Stomach (tissue), 19 donors: ENCODE measurements at places on chromosomes 6 and 20. TPM values are rescaled to one million over a fixed set of nuclear protein-coding genes. Genes with fewer than 3 reads are reported as not detected.

DNA sequence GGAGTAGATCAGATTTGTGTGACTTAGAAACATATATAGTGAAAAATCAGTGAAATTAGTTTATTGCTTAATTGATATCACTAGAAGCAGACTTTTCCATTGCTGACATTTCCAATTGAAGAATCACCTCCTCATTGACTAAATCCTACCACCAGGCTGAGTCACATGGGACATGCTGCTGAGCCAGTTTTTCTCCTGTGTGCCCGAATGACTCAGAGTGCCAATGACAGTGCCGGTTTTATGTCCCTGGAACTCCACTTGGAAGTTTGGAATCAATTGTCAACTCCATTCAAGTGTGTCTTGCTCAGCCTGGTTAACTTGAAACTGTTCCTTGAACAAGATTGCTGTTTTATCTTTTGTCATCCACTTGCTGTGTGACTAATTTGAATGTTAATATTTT is 316.1 kb upstream of the PRDM1 start:
- no peak overlapping the region for H3K27ac ChIP-seq
- no peaks in the 10 kb centered on the region for H3K4me1 ChIP-seq
- DNase-seq: no peak
- no peaks in the 10 kb centered on the region for H3K36me3 ChIP-seq
- no peak overlapping the region for H3K4me3 ChIP-seq
- no peaks in the 10 kb centered on the region for H3K27me3 ChIP-seq

DNA sequence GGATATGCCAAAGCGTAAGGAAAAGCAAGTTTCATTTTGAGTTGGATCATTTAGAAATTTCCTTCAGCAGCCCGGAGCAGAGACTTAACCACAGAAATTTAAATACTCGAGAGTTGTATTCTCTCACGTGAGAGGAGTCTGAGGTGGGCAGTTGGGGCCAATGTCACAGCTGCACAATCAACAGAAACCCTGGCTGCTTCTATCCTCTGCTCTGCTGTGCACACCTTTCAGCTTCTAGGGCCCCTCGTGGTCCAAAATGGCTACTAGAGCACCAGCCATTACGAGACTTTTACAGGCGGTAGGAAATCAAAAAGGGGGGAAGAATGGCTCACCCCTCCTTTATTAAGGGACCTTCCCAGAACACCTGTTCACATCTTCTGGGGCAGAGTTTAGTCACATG is 153.9 kb downstream of the TAF4 start:
- H3K36me3 ChIP-seq: no peaks in the 10 kb centered on the region
- no peak overlapping the region for H3K27ac ChIP-seq
- no peaks in the 10 kb centered on the region for H3K4me1 ChIP-seq
- H3K4me3 ChIP-seq: no peak overlapping the region

- H3K4me1 ChIP-seq: peaks cover 11% of the 10 kb centered on the region
- H3K4me3 ChIP-seq: no peak overlapping the region
Measured at GRCh38 chr6:36335465-36336207, 1.1 kb downstream of the BNIP5 start.

DNA sequence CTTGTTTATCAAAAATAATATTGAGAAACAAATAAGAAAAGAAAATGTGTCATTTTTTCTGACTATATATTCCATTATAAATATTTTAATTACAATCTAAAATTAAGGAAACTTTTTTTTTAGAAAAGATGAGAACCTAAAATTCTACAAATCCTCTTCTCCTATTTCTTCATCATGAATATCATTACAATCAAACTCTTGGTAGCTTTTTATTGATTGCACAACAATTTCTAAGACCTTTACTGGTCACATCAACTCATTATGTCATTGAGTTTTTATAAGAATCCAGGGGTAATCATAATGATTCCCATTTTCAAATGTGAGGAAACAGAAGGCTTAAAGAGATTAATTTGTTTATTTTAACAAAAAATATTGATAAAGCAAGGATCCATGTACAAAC is 841.0 kb downstream of the FRK start:
- H3K27me3 ChIP-seq: no peaks in the 10 kb centered on the region
- H3K4me3 ChIP-seq: no peak overlapping the region
- no peaks in the 10 kb centered on the region for H3K4me1 ChIP-seq

DNA sequence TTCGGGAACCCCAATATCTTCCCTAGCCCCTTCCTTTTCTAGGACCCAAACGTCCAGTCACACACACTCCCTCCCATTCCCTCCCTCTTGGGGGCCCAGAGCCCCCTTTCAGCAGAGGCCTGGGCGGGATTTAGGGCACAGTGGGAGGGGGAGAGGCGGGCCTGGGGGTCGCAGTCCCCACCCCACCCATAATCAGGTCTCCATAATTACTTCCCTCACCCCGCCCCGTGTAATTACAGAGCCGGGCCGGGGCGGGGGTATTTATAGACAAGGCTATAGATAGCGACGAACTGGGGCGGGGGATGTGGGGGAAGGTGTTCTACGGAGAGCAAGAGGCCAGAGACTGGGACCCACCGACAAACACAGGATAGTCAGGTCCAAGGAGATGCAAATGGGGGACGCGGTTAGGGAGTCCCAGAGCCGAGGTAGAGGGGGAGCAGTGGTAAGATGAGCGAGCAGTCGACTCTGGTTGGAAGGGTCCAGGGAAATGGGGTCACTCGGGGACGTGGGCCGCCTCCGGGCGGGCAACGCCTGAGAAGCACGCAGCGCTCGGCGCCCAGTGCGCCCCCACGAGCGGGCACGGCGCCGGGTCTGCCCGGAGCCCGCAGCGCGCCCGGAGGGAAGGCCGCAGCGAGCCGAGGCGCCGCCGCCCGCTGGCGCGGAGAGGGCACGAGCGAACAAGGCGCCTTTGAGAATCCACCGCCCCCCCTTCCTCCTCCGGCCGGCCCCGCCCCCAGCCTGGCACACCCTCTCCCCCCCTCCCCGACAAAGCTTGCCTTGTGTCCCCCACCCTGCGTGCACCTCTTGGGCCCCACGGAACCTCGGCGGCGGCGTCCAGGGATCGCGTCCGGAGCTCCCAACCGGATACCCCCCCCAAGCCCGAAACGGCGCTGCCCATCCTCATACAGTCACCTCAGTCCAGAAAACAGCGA is 670 bp upstream of the COL11A2 start:
- H3K27ac ChIP-seq: peak overlapping the region; percentile 71
- peaks cover 34% of the 10 kb centered on the region for H3K36me3 ChIP-seq
- H3K4me1 ChIP-seq: peaks cover 23% of the 10 kb centered on the region

DNA sequence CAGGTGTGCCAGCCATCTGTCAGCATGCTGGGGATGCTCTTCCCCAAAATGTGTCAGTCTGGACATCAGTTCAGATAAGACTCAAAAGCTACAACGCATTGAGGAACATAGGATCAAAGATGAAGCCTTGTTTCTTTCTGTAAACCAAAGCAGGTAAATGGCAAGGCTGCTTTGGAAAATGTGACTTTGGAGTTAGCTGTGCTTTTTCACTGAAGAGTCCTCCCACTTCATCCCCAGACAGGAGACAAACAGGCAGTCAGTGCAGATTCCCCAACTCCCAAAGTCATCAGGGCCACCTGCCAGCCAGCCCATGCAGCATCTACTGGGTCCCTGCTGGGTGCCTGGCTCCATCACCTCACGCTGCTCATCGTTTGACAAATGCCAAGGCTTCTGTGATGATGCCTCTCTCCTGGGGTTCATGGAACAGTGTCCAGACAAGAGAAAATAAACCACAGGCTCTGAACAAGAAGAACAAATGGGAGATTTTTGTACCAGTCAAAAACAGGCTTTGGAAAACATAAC is 205.0 kb upstream of the BTBD3 start:
- H3K27ac ChIP-seq: no peak overlapping the region
- no peaks in the 10 kb centered on the region for H3K36me3 ChIP-seq
- no peak overlapping the region for H3K4me3 ChIP-seq
- DNase-seq: no peak
- H3K27me3 ChIP-seq: no peaks in the 10 kb centered on the region

- H3K27ac ChIP-seq: no peak overlapping the region
- H3K4me3 ChIP-seq: no peak overlapping the region
- H3K4me1 ChIP-seq: no peaks in the 10 kb centered on the region
- no peaks in the 10 kb centered on the region for H3K36me3 ChIP-seq
- no peaks in the 10 kb centered on the region for H3K27me3 ChIP-seq
- DNase-seq: no peak
Measured at GRCh38 chr6:4983322-4983721, 20.5 kb downstream of the RPP40 start.

- H3K4me1 ChIP-seq: peaks cover 61% of the 10 kb centered on the region
- no peaks in the 10 kb centered on the region for H3K27me3 ChIP-seq
- H3K27ac ChIP-seq: no peak overlapping the region
- DNase-seq: no peak
- H3K4me3 ChIP-seq: no peak overlapping the region
Measured at GRCh38 chr6:156865019-156865629, 87.9 kb downstream of the ARID1B start.

DNA sequence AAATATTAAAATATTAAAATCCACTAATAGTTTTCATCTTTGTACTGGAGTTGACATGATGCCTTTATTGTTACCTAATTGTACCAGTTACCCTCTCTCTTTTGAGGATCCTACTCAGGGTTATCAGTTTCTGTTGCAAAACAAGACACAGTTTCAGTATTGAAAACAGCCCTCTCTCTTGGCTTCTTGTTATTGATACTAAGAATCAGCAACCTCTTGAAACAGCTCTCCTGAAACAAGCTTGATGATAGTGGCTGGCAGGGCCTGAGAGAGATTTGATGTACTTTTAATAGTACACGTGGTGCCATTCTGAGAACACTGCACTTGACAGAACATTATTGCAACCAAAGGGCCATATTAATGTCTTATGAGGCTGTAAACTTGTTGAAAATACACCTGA is 64.9 kb upstream of the MEI4 start:
- no peak for DNase-seq
- no peak overlapping the region for H3K4me3 ChIP-seq
- H3K4me1 ChIP-seq: no peaks in the 10 kb centered on the region
- H3K27ac ChIP-seq: no peak overlapping the region

- H3K4me1 ChIP-seq: no peaks in the 10 kb centered on the region
- H3K36me3 ChIP-seq: no peaks in the 10 kb centered on the region
Measured at GRCh38 chr6:170203212-170203611, 87.7 kb downstream of the DLL1 start.

DNA sequence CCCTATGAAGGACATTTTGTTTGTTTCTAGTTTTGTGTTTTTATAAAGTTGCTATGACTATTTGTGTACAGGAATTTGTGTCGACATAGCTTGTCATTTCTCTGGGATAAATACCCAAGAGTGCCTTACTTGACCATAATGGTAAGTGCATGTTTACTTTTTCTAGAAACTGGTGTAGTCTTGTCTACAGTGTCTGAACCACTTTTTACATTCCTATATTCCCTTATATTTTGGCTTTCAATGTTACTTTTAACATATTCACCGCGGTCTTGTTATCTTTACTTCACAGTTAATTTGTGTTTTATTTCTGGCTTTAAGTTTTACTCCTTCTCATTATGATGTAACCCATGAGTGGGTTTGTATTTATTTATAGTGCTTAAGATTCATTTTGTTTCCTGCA is 444.4 kb upstream of the RGS17 start:
- no peaks in the 10 kb centered on the region for H3K4me1 ChIP-seq
- no peaks in the 10 kb centered on the region for H3K27me3 ChIP-seq
- no peak overlapping the region for H3K4me3 ChIP-seq
- no peak overlapping the region for H3K27ac ChIP-seq

- H3K36me3 ChIP-seq: no peaks in the 10 kb centered on the region
- H3K27ac ChIP-seq: peak overlapping the region; percentile 35
- no peaks in the 10 kb centered on the region for H3K27me3 ChIP-seq
- H3K4me1 ChIP-seq: peaks cover 21% of the 10 kb centered on the region
- peak; percentile 77 for DNase-seq
Measured at GRCh38 chr6:37048851-37049757, 43.6 kb downstream of the FGD2 start.

DNA sequence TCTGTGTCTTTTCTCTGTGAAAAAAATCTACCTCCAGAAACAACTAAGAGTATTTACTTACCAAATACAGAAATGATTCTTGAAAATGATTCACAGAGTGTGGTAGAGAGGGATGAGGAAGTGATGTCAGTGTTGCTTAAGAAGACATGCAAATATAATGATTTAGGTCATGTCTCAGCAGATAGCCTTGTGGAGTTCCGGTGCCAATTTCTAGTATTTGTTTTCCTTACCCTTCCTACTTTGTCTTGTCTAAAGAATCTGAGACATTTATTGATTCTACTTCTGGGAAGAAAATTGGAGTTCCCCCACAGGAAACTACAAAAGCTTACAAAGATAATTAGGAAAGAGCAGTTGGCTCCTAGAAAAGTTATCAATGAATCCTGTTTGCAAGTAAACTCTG is 68.8 kb downstream of the GJA1 start:
- H3K4me1 ChIP-seq: peaks cover 6% of the 10 kb centered on the region
- H3K27ac ChIP-seq: peak overlapping the region; percentile 43
- H3K36me3 ChIP-seq: no peaks in the 10 kb centered on the region
- DNase-seq: no peak

- DNase-seq: no peak
- peaks cover 66% of the 10 kb centered on the region for H3K4me1 ChIP-seq
- peaks cover 44% of the 10 kb centered on the region for H3K36me3 ChIP-seq
Measured at GRCh38 chr20:31570021-31570463, 35.0 kb upstream of the ID1 start.

DNA sequence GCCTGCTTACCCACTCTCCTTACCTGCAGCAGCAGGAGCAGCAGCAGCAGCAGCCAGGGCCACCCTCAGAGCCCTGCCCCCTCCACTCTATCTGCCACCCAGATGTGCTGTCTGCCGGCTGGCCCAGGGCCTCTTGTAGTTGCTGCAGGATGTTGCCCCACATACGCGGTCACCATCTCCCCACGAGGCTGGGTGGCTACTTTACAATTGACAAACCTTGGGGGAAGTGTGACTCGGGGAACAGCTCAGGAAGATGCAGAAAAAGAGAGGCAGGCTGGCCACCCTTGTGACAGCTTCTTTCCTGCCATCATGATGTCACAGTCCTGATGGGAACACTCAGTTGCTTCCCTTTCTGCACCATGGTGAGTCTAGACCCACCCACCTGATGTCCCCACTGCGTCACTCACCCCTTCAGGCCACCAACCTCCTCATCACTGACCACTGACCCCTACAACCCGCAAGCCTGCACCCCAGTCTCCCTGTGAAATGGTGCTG is 14.5 kb downstream of the TREM1 start:
- no peaks in the 10 kb centered on the region for H3K27me3 ChIP-seq
- peak overlapping the region; percentile 65 for H3K27ac ChIP-seq
- DNase-seq: peak; percentile 27
- H3K4me1 ChIP-seq: no peaks in the 10 kb centered on the region
- H3K36me3 ChIP-seq: no peaks in the 10 kb centered on the region

DNA sequence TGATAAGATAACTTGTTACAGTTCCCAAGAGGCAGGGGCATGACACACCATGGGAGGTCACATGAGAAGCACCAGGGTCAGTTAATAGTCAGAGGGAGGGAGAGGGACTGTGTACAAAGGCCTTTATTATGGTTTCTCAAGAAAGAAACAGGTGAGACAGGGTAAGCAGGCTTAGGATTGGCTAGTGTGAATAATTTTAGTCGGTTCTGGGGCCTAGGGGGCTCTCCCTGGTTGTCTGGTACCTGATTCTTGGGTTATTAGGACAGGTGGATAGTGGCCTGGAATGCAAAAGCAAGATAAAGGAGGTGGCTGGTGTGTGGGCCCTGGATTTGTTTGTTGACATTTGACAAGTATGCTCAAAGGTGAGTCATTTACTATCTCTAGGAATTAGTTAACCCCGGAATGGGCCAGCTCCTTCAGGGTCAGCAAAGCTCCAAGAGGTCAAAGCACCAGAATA is 49.4 kb upstream of the MCUR1 start:
- no peak overlapping the region for H3K4me3 ChIP-seq
- H3K36me3 ChIP-seq: no peaks in the 10 kb centered on the region
- peaks cover 17% of the 10 kb centered on the region for H3K27me3 ChIP-seq
- peaks cover 6% of the 10 kb centered on the region for H3K4me1 ChIP-seq
- no peak overlapping the region for H3K27ac ChIP-seq
- DNase-seq: no peak

Gene SLC22A7
- total RNA-seq: not detected

Gene BPI
- 4.8 TPM for total RNA-seq

Gene ERVFRD-1
- not detected for total RNA-seq

Gene THBS2
- total RNA-seq: 23.5 TPM

Gene ASIP
- not detected for total RNA-seq
